ENCODE measurements at places on chromosomes 3 and 15.

DNA sequence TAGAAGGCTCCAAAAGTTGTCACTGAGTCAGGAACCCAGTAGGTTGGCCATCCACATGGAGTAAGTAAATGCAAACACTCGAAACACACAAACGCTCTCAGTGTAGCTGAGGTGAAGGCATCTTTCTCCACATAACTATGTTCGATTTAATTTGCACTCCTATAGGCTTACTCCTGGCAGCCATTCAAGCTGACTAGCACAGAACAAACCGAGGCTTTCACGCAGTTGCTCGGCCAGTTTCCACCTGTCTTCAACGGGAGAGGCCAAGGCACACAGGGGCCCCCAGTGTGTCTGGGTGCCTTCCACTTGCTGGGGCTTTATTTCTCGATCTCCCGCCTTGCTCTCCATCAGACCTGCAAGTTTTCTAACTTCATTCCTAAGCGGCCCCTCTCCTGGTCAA lies 18.9 kb downstream of the RGMA start:
- DNase-seq, result no peak

DNA sequence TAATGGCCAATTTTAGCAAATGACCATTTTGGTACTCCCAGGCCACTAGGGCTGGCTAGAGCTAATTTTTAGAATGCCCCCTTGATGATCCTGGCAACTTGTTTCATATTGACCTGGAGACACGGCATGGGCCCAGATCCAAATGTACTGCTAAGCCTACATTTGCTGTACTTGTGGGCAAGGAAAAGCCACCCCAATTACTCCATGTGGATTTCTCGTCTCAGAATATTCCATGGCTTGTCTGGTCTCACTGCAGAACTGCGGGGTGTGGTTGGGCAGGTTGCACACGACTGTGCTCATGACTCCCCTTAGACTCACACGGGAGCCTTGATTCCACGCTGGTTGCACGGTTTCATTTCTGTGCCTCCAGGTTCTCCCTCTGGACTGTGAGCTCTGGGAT lies 140.9 kb downstream of the RPLP1 start:
- DNase-seq, result no peak

DNA sequence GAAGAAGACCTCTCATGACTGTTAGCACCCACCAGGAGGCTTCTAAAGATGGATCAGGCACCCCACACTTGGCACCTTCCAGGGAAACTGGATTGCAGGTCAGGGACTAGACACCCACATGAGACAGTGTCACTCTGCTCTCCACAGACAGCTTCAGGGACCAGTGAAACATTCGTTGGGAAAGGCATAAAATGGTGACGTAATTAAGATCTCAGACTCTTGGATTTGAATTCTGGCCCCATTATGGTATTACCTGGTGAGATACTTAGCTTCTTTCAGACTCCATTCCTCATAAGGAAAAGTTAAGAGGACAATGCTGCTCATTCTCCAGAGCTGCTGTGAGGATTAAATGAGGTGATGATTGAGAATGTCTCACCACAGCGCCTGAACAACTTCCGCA lies 261.1 kb downstream of the ARRDC4 start:
- DNase-seq, result no peak

- DNase-seq, result peak; percentile 30
Measured at GRCh38 chr15:77186594-77187011, 115.7 kb upstream of the TSPAN3 start.

DNA sequence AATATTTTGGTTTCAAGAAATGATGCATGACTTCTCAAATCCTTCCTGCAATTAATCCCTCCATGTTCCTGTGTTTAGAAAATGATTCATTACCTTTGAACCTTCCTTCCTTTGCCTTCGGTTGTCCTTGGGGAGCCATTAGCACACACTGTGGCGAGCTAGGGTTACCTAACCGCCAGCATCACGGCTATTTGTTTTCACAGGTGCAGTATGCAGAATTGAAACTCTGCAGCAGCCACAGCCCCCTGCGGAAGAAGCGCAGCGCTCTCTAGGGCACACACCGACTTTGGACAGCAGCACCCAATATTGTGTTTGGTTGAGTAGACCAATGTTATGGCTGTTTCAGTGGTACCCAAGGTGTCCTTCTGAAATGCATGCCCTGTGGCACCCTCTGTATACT lies 247.4 kb downstream of the MCTP2 start:
- no peak for DNase-seq

GRCh38 chr3:13582366-13583250 lies 33.7 kb downstream of the FBLN2 start:
- no peak for DNase-seq

DNA sequence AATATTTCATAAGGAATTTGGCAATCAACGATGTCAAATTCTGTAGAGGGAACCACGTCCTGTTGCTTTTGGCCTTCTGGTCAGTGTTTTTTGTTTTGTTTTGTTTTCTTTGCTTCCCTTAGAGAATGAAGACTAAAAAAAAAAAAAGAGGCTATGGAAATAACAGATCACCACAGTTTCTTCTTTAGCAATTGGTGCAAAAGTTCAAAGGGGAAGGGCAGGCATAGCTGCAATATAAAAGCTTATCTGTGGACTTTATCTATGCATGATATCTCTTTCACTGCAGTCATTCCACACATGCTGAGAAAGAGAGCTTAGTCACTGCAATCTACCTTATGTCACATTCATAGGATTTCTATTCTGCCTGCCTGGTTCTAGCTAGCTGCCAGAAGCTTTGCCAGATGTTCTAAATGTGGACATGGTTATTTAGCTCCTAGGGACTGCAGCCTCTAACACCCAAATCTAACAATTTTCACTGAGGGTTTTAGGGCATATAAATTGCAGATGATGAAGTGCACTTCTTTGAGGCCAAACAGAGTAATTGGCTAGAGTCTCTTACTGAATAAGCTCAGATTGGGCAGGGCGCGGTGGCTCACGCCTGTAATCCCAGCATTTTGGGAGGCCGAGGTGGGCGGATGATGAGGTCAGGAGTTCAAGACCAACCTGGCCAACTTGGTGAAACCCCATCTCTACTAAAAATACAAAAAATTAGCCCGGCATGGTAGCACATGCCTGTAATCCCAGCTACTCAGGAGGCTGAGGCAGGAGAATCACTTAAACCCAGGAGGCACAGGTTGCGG lies 637.2 kb downstream of the NTRK3 start:
- DNase-seq, result no peak

DNA sequence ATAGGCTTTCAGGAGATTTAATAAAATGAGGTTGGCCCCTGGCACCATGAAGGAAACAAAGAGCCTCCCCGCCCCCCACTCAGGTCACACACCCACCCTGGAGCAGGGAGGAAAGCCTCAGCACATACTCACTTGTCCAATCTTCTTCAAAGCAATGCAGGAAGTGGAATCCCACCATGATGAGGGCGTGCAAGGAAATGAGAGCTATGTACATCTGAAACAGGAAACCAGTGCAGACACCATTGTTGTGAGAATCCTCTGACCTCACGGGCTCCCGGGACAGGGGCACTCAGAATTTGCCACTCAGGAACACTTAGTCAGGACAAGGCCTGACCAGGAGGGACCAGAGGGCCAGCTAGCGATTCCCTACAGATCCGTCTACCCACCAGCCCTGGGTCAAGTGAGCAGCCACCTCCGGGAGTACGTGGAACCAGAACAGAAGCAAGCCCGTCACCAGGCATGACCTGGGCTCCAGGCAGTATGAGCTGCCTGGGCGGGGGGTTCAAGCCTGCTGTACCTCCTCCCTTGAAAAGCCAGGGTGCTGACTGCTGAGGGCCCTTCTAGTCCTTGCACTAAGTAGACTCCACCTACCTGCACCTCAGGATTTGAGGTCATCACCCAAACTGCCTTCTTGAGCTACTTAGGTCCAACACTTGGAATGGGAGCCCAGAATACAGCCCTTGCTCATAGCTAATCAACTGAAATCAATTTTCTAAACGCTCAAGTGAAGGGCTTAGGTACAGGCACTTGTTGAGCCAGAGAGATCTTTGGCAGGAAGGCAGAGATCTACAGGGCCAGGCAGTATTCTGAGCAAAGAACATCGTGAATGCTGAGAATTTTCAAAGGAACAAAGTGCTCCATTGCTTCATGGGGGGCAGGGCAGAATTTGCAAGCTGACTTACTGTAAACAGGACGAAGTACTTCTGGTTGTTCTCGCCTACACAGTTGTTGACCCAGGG lies 42.7 kb downstream of the ZDHHC3 start:
- DNase-seq, result no peak

GRCh38 chr15:69668039-69668705 lies 215.6 kb downstream of the RPLP1 start:
- DNase-seq, result no peak

- DNase-seq, result no peak
Measured at GRCh38 chr3:25510797-25511196, 82.7 kb downstream of the RARB start.

DNA sequence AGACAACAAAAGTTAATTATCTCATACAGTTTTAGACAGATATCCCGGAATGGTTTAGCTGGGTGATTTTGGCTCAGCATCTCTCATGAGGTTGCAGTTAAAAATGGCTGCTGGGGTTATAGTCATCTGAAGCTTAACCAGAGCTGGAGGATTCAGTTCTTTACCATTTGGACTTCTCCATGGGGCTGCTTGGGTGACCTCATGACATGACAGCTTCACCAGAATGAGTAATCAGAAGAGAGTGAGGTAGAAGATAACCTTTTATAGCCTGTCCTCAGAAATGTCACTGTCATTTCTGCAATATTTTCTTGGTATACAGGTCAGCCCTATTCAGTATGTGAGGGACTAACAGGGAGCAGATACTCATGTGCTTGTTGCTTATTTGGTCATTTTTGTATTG lies 30.9 kb downstream of the TFG start:
- DNase-seq, result no peak

- peak; percentile 96 for DNase-seq
Measured at GRCh38 chr3:57692396-57693147, at the start of gene DENND6A. DENND6A (minus strand) TSS chr3:57693077; CDS start chr3:57693018, 59 bp downstream.

GRCh38 chr15:63440756-63441155 lies 59.1 kb upstream of the CA12 start:
- DNase-seq, result no peak

DNA sequence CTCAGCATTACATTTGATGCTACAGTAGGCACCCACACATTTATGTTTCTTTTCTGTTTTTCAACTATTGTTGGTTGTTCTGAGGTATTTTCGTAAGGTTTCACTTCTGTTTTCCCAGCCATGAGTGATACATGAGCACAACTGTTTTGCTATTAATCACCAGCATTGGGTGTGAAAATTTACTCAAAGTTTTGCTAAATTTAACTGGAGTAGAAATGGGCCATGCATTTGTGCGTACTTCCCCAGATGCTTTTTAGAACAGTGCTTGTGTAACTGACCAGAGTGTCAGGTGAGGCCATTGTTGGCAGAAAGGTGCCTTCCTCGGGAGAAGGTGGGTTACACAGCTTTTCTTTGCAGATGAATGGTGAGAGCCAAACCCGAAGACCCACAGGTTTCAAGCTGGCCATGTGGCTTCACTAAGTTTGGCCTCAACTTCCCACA lies 70.4 kb downstream of the ST6GAL1 start:
- DNase-seq, result no peak

DNA sequence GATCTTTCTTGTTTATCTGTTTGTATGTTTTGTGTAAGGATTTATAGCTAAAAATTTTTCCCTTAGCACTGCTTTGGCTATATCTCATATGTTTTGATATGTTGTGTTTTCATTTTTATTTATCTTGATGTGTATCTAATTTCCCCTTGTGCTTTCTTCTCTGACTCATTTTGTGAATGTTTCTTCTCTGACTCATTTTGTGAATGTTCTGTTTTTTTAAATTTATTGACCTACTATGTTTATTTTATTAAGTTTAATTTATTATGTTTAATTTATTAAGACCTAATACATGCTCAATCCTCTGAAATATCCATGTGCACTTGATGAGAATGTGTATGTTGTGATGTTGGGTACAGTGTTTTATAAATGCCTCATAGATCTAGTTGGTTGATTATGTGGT lies 793.5 kb upstream of the CADM2 start:
- DNase-seq, result no peak

DNA sequence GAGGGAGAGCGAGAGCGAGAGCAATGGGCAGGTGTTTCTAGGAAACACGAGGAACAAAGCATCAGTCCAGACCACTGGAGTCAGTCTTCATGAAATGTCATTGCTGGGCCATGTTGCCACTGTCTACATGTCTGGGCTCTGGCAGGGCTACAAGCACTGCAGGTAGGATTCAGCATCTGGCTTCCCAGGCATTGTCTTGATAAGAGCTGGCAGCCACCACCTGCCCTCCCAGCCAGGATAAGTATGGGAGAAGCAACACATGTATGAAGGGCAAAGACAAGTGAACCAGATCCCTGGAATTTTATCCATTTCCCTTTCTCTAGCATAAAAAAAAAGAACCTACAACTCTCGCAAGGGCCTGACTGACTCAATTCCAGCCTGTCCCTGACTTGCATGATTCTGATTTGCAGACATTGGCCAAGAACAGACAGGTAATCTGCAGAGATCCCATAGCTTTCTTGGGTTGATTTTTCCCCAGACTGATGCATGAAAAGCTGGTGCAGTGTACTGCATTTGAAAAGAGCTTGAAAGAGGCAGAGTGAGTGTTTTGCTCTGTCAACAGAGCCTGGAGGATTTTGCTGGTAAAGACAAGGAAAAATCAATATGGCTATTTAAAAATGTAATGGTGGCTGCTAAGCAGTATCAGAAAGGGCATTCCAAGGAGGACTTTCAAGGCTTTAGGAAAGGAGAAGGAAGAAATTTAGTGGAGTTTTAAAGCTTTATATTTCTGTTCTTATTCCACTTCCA lies 157.2 kb upstream of the MYRIP start:
- DNase-seq, result no peak

- no peak for DNase-seq
Measured at GRCh38 chr3:175207361-175207760, 348.2 kb downstream of the NAALADL2 start.

- DNase-seq, result no peak
Measured at GRCh38 chr3:20066850-20067617, 26.8 kb downstream of the KAT2B start.

DNA sequence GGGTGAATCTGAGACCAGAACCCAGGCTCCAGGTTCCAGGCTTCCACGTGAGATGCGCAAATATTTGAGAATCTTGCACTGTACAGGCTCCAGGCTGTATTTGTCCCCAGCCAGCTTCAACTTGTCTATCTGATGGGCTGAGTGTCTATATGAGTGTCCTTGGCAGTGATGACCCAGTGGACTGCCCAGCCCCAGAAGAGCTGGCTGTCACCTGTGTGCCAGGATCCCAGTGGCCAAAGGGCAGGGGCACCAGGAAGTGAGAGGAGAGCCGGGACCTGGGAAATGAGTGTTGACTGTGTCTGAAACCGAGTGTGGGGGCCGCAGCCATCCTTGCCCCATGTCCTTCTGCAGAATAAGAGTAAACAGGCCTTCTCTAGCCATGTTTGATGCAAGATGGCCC lies 10.4 kb downstream of the FAH start:
- DNase-seq, result no peak

GRCh38 chr3:184595726-184596125 lies 34.1 kb downstream of the EPHB3 start:
- DNase-seq, result no peak

- no peak for DNase-seq
Measured at GRCh38 chr3:179738998-179739397, 86.2 kb downstream of the USP13 start.

DNA sequence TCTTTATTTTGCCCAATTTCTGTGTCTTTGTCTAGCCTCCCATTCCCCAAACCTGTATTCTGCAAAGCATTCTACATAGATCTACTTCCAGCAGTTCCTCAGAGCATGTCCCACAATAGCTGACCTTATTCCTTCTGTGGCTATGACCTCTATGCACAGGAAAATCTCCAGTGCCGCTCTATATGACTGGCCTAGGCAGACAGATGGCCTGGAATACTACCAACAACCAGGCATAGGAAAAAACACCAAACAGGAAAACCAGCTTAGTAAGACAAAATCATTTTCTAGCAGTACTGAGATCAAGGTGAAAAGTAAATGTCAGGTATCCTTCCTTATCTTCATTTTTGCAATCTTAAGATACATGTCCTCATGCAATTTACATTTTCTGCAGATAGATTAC lies 1115.0 kb downstream of the IGSF11 start:
- DNase-seq, result no peak

Measured in AML-193 (cell line).